ENCODE measurements at places on chromosomes 6 and 20.
A peak's percentile ranks its signal among the peaks of the same experiment; 100 is the strongest.

DNA sequence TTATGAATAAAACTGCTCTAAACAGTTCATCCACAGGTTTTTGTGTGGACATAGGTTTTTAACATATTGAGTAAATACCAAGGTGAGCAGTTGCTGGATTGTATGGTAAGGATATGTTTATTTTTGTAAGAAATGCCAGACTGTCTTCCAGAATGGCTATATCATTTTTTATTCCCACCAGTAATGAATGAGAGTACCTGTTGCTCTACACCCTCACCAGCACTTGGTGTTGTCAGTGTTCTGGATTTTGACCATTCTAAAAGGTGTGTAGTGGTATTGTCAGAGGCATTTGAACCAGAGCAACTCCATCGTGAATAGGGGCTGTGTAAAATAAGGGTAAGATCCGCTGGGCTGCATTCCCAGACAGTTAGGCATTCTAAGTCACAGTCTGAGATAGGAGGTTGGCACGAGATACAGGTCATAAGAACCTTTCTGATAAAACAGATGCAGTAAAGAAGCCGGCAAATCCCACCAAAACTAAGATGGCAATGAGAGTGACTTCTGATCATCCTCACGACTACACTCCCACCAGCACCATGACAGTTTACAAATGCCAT, 12.9 kb upstream of the NT5E start:
- DNase-seq, result no peak

- no peak for DNase-seq
Measured at GRCh38 chr20:51511861-51512619, 30.5 kb downstream of the NFATC2 start.

GRCh38 chr20:44572551-44573500, 9.6 kb upstream of the PKIG start:
- DNase-seq, result peak; percentile 93

GRCh38 chr20:2657241-2657640, 4.8 kb downstream of the NOP56 start:
- no peak for DNase-seq

DNA sequence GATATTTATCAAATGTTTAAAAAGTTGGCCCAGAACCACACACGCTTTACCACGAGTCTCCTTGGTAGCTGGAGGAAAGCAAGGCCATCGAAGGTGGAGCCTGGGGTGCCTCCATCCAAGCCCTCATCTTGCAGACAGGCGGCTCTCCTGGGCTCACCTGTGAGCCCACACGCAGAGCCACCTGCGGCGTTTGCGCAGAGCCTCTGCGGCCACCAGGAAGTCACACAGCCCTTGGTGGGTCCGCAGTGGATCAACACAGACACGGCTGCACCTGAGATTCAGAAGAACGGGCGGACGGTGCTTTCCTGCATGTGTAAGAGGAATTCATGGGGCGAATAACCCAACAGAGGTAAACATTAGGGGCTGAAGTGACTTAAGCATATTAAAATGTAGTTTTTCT, 24.5 kb upstream of the SMOC2 start:
- DNase-seq, result no peak

DNA sequence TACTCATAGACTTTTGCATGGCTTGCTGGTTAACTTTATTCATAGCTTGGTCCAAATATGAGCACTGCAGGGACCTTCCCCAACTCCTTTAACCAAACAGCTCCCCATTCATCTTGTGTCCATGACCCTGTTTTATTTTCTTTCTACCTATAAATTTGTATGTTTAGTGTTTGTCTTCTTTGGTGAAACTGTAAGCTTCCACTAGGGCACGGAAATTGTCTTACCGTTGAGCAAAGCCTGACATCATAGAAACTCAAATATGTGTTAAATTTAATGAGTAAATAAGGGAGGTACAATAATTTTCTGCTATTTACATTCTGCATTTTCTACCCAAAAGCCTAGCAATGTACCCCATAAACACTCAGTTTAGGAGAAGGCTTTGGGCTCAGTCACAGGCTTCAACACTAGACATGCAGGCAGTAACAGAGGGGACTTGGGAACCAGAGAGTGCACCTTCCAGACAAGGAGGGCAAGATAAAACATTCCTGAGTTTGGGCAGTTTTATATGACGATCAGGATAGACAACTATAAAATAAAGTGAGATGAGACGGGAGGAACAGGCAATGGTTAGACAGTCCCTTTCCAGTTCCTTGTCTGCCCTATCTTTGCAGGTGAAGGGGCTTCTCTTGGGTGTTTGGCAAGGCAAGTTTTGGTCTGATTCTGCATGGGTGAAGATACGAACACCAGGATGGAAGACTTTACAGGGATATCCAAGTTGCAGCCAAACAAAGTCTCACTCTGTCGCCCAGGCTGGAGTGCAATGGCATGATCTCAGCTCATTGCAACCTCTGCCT, 46.2 kb upstream of the ZNF217 start:
- DNase-seq, result no peak

GRCh38 chr6:157849288-157850017, 26.4 kb downstream of the SNX9 start:
- DNase-seq, result no peak

GRCh38 chr6:21915707-21916260, 322.2 kb downstream of the SOX4 start:
- DNase-seq, result peak; percentile 72

DNA sequence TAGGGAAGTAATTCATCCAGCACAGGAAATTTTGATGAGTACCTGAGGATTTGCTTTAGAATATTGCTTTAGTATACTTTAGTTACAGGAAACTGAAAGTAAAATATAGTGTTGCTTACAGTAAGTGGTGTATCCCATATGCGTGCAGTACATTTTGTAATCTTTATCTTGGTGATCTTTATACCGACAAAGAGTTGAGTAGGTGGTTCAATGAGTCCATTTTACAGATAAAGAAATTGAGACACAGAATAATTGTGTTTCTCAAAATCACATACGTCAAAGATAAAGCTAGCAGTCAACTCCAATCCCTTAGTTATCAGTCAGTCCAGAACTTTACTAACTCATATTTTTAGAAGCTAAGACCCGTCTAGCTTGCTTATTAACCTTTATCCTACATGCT, 65.8 kb upstream of the E2F3 start:
- no peak for DNase-seq

- DNase-seq, result no peak
Measured at GRCh38 chr6:26272171-26272637, 92.8 kb upstream of the BTN3A2 start.

GRCh38 chr6:91155129-91155785, 568.4 kb upstream of the MAP3K7 start:
- DNase-seq, result no peak

- DNase-seq, result peak; percentile 87
Measured at GRCh38 chr20:63653041-63653973, at the start of gene STMN3. TSS of gene STMN3 (minus strand) at chr20:63653424. CDS start at chr20:63653345, 79 bp downstream.

DNA sequence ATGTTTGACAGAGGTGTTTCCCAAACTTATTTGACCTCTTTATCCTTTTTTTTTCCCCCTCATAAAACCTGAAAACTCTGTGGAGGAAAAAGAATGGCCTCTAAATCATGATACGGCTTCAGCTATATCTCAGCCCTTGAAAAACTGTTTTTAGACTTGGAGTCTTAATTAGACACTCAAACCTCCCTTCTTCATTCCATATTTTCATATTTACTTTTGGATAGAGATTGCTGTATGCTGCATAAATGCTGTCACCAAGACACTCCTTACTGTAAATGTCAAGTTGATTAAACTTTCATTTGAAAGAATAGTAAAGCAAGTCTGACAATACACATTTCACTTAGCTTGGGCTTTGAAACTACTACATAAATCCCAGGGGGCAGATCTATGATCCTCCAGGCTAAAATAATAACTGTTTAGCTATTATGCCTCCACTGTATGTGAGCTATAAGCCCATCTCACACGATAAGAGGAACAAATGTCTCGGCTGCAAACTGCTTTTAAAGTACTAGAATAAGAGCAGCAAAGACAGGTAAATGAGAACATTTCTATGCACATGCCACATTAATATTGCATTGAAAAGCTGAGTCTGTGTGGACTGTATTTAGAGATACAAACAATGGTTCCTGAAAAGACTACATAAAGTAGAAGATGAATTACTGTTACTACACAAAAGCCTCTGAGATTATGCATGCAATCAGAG, 141.3 kb upstream of the HMGN3 start:
- no peak for DNase-seq

DNA sequence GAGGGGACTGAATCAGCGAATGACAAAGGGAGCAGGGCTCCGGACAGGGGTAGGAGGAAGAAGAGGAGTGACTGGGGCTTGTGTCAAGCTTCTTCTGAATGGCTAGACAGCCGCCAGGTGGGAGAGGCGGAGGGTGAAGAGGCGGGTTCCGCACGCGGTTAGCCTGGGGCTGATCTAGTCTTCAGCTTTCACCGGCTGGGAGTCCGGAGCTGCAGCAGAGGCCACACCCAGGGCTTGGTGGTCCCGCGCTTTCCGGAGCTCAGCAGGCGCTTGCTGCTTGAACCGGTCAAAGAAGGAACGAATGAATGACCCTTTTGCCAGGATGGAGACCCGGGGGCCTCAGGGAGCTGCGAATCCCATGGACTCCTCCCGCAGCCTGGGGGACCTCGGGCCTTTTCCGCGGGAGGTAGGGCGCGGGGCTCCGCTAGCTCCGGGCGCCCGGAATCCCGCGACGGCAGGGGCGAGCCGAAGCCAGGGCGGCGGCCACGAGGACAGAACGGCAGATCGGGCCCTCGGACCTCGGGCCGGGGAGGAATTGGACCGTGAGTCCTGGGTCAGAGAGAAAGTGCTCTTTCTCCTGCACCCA, at the start of gene C6orf141:
TSS of gene C6orf141 (plus strand) at position 177 of the 586 bp plus-strand sequence. CDS start at position 302, 125 bp downstream.
- no peak for DNase-seq

- DNase-seq, result peak; percentile 49
Measured at GRCh38 chr6:74510878-74511277, 695.0 kb downstream of the COL12A1 start.

- DNase-seq, result no peak
Measured at GRCh38 chr6:114119056-114119455, 148.1 kb upstream of the HDAC2 start.

- DNase-seq, result no peak
Measured at GRCh38 chr6:27209196-27209595, 38.3 kb upstream of the PRSS16 start.

DNA sequence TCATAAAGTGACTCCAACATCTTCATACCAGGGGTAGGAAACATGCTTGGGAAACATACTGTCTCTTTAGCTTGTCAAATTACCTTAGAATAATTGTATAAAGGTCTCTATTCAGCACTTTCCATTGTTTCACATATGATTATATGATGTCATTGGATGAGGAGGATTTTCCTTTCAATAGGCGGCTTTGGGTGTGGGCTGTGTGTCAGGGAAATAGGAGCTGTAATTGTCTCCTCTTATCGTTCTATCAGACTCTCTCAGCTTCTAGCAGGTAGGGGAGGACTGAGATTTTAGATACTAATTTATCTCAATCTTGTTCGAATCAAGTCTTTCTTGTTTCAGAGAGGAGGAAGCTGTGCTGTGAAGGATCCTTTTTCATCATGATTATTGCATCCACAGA, 179.4 kb upstream of the OLIG3 start:
- DNase-seq, result no peak

Measured in fibroblast of upper back skin (primary cell).